ENCODE measurements at places on chromosomes 6 and 20.

DNA sequence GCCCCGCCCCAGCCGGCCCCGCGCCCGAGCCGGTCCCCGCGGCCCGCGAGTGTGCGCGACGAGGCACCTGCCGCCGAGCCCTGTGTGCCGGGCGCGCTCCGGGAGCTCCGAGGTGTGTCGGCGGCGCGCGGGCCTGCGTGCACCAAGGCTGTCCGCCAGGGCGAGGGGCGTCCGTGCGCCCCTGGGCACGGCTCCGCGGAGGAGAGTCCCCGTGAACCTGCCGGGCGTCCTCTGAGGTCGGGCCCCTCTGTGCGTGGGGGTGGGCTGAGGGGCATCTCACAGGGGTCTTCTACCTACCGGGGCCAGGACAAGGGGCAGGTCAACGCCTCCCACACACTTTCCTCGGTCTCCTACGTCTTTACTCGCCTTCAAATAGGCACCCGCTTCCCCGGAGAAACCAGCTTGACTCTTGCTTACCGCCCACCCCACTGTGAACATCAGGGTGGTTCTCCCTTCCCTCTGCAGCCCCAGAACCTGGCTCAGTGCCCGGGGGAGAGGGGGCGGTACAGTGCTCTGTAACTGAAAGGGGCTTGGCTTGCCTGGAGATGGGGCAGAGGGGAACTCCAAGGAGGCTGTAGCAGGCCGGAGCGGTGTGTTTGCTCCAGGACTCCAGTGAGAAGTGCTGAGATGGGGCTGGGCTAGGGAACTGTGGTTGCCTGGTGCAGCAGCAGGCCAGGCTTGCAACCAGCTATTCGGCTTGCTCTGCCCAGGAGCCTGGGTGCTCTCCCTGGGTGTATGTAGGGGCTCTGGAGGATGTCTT is at the start of gene SAMD10:
TSS of gene SAMD10 (minus strand) at position 86 of the 760 bp plus-strand sequence. CDS start 175 bp downstream, outside the sequence.
- no peak for DNase-seq

- no peak for DNase-seq
Measured at GRCh38 chr6:44238687-44239350, 8.1 kb upstream of the HSP90AB1 start.

- no peak for DNase-seq
Measured at GRCh38 chr20:38203337-38203980, 38.4 kb upstream of the TGM2 start.

DNA sequence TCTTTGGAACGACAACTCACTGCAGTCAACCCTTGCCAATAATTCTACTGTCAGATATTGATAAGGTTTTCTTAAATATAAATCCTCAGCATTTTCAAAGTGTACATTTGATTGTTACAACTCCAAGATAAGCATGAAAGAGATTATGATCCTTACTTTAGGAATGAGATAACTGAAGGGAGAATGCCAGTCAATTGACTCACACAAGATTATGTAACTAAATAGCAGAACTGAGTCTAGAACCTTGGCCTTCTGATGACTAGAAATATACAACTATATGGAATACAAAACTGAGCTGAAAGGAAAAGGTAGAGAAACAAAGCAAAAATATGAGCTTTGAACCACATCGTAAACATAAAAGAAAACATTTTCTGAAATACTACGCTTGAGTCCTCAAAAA is 26.9 kb upstream of the STXBP5 start:
- no peak for DNase-seq

DNA sequence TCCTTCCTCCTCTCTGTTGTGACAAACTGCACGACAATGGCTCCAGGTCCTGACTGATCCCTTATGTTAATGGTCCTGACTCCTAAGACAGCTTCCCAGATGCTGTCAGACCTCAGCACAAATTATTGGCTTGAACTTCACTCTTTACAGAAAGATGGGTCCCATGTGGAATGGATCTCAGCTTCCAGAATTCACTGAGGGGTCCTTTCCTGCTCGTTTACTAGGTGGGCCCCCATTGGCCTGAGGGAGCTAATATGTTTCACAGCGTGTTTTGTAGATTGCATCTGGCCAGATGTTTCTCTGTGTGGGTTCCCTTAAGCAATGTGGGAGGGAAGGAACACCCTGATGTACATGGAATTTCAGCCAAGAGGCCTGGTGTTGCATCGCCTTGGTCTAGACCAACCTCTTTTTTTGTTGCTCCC is 826.6 kb downstream of the MAFB start:
- no peak for DNase-seq

DNA sequence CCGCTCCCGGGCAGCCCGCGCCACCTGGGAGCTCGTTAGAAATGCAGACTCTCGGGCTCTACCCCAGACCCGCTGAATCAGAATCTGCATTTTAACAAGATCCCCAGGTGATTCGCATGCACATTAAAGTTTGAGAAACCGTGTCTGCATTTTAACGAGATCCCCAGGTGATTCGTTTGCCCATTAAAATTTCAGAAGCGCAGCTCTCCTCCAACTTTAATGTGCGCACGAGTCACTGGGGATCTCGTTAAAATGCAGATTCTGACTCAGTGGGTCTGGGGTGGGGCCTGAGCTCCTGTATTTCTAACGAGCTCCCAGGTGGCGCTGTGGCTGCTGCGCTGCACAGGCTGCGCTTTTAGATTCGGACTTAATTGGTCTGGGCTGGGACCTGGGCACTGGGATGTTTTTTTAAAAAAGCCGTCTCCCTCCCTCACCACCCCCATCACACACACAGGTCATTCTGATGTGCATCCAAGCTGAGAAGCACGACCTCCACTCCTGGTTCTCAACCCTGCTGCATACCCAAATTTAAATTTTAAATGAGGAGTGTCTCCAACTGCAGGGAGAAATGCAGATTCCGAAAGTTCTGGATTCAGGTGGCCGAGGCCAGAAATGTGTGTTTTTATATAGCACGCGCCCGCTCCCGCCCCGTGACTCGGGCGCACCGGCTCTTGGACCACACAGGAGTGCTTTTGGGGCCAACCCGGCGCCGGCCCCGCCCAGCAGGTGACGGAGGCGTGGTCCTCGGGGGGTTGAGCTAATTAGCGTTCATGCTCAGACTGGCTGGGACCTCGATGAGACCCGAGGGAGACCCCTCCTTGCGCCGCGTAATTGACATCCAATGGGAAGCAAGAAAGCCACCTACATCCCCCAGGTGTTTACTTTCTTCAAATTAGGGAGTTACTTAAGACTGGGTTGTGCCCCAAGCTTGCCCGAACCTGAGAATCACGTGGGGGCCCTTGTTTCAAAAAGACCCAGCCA is 85.8 kb downstream of the ZFP64 start:
- peak; percentile 38 for DNase-seq

DNA sequence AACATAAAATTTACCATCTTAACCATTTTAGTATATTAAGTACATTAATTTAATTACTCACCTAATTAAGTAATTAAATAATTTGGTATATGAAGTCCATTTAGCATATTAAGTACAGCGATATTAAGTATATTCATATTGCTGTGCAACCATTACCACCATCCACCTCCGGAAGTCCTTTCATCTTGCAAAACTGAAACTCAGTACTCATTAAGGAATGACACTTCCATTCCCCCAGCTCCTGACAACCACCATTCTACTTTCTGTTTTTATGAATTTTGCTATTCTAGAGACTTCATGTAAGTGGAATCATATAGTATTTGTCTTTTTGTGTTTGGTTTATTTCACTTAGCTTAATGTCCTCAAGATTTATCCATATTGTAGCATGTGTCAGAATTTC is 61.1 kb upstream of the GTSF1L start:
- DNase-seq, result no peak

GRCh38 chr6:38573801-38574395 is 65.8 kb downstream of the BTBD9 start:
- DNase-seq, result no peak

DNA sequence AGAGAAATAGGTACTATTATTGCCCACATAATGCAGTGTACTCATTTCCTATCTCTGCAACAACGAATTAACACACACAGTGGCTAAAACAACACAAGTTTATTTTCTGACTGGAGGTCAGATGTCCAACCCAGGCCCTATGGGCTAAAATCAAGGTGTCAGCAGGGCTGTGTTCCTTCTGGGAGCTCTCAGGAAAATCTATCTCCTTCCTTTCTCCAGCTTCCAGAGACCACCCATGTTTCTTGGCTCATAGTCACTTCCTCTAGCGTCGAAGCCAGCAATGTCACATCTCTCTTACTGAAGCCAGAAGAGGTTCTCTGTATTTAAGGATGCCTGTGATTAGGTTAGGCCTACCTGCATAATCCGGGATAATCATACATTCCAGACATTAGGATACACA is 60.9 kb upstream of the TOP1 start:
- DNase-seq, result no peak

DNA sequence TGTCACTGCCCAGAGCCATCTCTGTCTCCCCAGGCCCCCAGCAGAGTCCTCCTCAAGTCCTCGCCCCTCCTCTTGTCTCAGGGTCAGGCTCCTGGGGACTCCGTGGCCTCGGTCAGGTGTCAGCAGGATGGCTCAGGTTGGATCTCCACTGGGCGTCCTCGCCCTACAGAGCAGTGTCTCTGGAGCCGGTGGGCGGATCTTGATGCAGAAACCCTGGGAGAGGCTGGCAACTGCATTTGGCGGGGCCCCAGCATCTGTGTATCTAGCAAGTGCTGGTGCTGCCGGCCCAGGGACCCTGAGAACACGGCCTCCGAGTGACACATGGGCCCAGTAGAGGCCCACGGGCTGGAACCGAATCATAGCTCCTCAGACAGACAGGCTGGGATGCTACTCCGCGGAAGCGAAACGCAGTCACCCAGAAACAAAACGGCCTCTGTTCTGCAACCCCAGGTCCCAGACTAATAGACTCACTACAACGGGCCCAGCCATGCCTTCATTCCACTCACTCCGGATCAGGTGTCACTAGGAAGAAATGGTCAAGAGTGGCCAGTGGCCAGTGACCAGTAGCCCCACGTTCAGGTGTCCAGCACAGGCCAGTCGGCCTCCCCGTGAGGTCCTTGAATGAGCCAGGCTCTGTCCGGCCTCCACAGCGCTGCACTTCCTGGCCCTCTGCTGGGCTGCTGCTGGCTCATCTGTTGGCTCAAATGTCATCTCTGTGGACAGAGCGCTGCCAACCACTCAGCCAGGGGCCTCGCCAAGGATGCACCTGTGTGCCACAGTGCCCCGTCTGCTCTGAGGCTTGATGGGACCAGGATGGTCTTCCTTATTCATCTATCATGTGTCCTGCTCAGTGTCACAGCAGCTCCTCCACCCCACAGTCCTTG is 12.6 kb upstream of the FRMD1 start:
- DNase-seq, result no peak

GRCh38 chr6:34414999-34415858 is 10.6 kb downstream of the RPS10 start:
- DNase-seq, result no peak

DNA sequence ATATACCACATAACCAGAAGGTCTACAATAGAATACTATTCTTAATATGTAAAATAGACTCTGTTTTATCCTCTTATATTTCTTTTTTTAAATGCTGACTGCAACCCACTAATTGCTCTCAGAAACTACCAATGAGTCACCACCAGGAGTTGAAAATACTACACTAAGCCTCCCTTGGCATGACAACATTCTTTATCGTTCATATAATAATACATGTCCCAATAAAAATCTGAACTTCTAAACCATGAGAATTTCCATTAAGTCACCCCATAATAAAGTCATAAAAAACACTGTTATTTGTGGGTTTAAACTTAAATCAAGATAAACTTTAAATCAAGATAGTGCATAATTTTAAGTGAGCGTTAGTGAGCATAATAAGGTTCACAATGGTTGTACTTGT is 4.2 kb downstream of the HACE1 start:
- no peak for DNase-seq

DNA sequence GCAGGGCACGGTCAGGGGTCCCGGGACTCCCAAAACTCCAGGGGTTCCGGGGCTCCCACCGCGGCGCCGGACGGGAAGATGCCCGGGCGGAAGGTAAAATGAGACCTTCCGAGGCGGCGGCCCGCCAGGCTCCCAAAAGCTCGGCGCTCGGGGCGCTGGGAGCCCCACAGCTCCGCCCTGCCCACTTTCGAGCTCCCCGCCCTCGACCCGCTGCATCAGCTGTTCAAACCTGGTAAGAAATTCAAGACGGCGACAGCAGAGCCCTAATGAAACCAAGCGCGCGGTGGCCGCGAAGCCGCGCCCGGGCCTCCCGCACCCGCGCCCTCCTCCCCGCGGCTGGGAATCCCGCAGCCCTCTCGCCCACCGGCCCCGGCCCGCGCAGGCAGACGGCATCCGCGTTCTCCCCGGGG is 369 bp downstream of the SLC4A11 start:
- no peak for DNase-seq

DNA sequence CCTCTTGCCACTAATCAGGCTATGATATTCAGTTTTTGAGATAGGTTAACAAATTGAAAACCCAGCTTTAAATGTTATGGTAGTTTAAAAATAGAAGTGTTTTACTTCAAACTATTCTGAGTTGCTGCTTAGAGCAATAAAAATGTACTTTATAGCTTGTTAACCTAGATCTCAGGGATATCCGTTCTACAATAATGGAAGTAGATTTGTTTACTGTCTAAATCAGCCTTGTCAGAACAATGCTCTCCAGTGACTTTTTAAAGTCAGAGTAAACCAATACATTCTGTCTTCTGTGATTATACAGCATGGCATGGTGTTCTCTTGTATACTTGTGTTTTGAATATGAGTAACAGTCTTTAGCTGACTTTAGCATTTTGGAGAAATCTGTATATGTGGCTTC is 161.5 kb downstream of the PACRG start:
- no peak for DNase-seq

GRCh38 chr6:5184878-5185277 is 75.9 kb downstream of the LYRM4 start:
- DNase-seq, result no peak

- DNase-seq, result no peak
Measured at GRCh38 chr6:28742668-28743270, 181.0 kb downstream of the TRIM27 start.

- no peak for DNase-seq
Measured at GRCh38 chr20:40542065-40542464, 147.0 kb downstream of the MAFB start.

DNA sequence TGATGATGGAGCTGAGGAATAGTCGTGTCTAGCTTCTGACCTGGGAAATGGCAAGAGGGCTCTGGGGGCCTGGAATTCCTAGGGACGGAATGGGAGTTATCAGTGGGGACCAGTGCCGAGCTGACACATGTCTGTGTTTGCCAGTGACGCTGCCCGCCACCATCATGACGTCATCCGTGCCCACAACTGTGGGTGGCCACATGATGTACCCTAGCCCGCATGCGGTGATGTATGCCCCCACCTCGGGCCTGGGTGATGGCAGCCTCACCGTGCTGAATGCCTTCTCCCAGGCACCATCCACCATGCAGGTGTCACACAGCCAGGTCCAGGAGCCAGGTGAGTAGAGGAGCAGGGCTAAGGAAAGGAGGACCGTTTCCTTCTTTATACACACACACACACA is 3.8 kb upstream of the CUL9 start:
- no peak for DNase-seq

DNA sequence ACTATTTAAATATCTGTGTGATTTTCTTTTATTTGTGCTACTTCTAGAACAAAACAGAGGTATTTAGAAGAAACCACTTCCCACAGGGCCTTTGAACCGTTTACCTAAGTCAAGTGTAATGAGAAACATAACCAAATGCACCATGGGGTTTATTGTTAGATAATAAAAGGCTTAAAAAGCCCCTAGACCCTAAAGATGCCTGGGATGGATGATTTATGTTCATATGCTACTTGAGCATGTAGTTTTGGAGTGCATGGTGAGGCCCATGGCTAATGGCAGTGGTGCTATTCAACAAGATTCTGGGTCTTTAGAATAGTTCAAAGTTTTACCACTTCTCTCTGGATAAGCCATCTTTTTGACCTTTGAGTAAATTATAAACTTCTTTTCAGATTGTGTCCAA is 65.9 kb downstream of the MTHFD1L start:
- no peak for DNase-seq

Data from left renal pelvis (tissue), 4 donors.